ENCODE measurements at places on chromosomes 12 and 14.

DNA sequence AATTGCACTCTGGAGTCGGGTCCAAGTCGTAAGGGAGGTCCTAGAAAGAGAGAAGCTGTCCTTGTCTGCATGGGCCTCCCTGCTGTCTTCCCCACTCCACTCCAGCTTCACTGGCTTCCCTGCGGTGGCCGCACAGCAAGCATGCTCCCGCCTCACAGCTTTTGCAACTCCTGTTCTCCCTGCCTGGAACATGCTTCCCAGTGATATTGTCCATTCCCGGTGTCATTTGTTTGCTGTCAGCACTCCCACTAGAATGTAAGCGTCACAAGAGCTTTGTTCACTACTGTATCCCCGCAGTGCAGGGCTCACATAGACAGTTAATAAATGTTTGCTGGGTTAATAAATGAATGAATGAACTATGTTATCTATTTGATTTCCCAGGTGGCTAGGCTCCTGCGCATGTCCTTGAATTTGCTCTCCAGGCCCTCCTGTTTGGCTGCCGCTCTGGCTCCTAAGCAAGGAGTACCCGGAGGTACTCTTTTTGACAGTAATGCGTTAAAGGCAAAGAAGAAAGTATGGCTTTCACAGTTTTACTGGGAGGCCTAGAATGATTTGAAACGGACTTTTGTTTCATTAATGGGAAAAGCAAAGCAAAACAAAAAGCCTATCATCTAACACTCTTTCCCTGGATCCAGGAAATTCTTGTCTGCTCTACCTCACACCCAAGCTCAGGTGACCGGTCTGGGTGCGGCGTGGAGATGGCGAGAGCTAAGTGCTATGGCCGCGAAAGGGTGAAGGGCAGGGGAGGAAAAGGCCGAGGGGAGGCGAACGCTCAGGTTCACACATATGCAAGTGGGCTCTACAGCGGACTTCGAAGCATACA lies 6.2 kb upstream of the SLC7A7 start:
- DNase-seq = no peak

GRCh38 chr12:89305373-89305772 lies 46.9 kb downstream of the DUSP6 start:
- DNase-seq = no peak

- no peak for DNase-seq
Measured at GRCh38 chr12:53505555-53506449, 1.5 kb downstream of the NPFF start.

GRCh38 chr14:91388551-91388975 lies 29.1 kb downstream of the CCDC88C start:
- no peak for DNase-seq

- no peak for DNase-seq
Measured at GRCh38 chr12:104048811-104049210, 1.2 kb downstream of the GLT8D2 start.

GRCh38 chr14:86723254-86723624 lies 1193.3 kb downstream of the FLRT2 start:
- no peak for DNase-seq

DNA sequence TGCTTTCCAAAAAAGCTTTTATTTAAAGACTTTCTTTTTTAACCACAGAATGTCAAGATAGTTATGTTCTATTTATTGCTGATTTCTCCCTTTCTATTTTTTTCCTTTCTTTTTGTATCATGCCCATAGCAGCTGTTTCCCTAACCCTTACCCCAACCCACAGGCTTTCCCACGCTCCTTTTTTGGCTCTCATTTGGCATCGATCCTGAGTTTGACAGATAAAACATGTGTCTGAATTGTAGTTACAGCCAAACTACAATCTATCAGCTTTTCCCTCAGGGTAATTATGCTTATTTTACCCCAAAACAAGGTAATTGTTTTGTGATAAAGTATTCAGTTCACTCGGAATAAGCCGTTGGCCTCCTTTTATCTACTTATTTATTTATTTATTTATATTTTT lies 46.7 kb downstream of the PDE3A start:
- DNase-seq = no peak

GRCh38 chr12:64065881-64066451 lies 156.1 kb downstream of the KICS2 start:
- DNase-seq = no peak

- DNase-seq = no peak
Measured at GRCh38 chr12:118259079-118259478, 113.6 kb downstream of the TAOK3 start.

DNA sequence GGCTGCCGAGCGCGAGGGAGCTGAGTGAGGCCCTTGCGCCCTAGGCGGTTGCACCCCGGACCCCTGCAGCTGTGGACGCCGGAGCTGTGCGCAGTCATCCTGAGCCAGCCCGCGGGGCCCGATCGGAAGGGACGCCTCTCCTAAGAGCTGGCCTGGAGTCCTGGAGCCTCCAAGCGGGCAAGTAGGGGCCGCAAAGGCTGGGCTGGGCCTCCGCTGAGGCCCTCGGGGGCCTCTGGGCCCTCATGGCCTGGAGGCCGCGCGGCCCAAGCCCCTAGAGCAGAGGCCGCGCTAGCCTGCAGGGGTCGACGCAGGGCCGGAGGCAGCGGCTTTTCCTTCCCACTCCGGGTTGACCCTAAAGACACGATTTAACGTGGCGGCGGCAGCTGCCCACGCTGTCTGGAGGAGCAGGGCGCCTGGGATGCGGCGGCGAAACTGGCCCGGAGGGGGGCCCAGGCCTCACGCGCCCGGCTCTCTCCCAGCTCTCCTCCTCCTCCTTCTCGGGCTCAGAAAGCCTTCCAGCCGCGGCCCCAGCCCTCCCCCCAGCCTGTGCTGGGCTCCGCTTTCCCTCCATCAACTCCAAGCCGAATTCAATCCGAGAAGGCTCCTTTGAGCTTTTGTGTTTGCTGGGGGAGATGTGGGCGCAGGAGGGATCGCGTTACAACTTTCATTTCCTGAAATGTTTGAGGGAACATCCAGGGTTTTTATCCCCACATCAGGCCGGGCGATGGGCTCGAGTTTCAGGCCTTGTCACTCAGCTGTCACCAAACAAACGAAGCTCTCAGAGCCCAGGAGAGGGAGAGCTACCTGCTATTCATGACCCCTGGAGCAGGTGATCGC lies 11.6 kb downstream of the SIX1 start:
- DNase-seq = no peak

GRCh38 chr12:82756303-82756702 lies 69.6 kb downstream of the TMTC2 start:
- no peak for DNase-seq

DNA sequence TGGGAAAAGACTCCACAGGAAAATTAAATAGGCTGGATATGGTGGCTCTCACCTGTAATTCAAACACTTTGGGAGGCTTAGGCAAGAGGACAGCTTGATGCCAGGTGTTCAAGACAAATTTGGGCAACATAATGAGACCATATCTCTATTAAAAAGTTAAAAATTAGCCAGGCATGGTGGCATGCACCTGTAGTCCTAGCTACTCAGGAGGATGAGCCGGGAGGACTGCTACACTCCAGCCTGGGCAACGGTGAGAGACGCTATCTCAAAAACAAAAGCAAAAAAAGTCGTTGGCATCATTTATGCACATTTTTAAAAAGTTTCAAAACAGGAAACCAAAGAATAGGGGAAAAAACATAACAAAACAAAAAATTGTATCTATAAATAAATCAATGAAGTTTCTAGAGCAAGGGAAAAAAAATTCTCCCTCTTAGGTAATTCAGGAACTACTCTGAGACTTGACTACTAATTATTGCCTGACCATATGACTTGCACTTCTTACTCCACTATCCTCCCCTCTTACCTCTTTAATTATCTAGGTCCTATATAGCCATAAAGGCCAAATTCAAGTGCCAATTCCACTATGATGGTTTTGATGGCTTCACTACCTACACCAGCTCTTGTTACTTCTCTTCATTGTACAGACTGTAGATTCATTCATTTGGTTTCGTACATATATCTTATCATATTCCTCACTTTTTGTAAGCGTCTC lies 1.6 kb downstream of the METTL3 start:
- DNase-seq = no peak

DNA sequence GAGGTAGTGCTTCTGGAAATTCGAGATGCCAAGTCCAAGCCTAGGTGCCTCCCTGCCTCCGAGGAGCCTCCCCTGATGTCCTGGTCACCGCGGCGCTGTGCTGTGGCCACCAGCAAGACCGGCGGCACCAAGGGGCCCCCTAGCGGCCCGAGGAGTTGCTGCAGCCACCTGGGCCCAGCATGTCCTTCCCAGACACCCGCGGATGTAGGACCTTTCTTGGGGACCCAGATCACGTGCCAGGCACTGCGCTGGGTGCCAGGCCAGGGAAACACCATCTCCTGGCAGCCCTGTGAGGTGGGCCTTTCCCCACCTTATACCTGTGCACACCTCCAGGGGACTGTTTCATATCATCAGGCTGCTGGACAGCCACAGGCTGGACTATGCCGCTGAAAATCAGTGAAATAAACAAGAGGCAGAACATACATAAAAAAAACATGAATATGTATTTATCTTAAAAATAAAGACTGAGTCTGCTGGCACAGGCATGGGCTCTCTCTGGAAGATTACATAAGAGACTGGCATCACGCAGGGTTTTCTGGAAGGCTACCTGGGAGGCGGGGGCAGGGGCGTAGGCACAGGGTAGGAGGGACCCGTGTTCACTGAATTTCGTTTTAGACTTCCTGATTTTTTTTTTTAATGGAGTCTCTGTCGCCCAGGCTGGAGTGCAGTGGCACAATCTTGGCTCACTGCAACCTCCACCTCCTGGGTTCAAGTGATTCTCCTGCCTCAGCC lies 15.9 kb upstream of the HHIPL1 start:
- peak; percentile 45 for DNase-seq

DNA sequence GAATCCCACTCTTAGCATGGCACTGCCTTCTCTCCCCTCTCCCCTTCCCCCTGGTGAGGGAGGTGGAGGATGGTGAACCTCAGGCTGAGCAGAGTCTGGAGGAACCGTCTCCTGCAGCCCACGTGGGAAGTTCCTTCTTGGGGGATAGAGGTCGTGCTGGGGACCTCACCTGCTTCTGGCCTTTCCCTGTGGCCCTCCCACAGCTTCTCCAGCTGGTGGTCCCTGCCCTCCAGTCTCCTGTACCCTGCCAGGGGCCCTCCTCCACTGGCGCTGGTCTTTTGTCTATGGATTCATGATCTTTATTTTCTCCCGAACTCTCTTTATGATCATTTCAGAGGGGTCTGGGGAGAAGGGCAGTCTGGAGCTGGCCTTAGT lies 9.0 kb upstream of the MTA1 start:
- DNase-seq = no peak

DNA sequence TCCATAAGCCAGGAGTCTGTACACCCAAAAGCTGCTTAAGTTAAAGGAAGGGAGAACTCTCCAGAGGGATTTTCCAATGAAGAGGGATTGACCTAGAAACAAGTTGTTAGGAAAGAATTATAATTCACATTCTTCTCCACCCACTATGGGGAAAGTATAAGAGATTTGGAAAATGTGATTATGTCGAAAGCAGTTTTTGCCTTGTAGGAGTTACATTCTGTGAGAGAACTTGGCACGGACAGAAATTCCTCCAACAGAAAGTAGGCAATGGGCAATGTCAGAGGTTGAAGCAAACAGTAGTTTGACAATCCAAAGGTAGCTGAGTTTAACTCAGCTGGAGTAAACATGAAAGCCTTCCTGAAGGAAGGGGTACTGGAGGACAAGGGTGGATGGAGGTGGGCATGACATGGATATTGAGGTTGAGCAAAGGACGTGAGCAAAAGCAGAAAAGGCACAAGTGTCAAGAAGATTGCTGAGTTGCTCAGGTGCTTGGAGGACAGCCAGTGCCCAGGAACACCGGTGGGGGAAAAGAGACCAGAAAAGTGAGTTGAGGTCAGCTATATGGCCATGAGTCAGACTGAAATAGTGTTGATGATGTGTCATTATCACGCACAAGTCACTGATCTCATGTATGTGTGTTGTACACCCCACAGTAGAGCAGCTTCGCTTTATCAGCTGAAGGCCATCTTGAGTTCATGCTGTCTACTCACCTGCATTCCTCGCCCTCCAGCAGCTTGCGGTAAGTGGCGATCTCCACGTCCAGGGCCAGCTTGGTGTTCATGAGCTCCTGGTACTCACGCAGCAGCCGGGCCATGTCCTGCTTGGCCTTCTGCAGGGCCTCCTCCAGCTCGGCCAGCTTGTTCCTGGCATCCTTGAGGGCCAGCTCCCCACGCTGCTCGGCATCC lies 4.0 kb downstream of the KRT5 start:
- DNase-seq = no peak

DNA sequence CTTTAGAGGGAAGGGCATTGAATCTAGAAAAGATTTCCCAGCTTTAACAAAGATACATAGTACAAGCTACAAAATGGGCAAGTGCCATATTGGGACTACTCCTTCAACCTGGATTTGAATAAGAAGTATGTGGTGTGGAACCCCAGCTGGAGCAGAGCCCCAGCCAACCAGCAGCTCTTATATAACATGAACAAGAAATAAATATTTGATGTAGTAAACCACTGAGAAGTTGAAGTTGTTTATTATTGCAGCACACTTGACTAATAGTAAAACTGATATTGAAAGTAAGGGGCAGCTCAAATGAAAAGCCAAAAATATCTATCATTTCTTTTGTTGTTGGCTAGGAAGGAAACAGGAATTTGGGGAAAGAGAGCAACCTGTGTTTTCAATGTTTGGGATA lies 701.8 kb downstream of the TMTC2 start:
- no peak for DNase-seq

GRCh38 chr14:69424149-69424923 lies 25.8 kb downstream of the SLC39A9 start:
- no peak for DNase-seq

- DNase-seq = no peak
Measured at GRCh38 chr12:67222302-67222701, 46.9 kb upstream of the CAND1 start.

- DNase-seq = no peak
Measured at GRCh38 chr12:51421266-51421884, 3.3 kb upstream of the SLC4A8 start.

GRCh38 chr12:42129595-42130204 lies 15.0 kb downstream of the GXYLT1 start:
- DNase-seq = no peak

- DNase-seq = no peak
Measured at GRCh38 chr12:78636231-78636855, 228.2 kb upstream of the SYT1 start.

GRCh38 chr14:98924046-98924445 lies 348.0 kb downstream of the BCL11B start:
- no peak for DNase-seq

GRCh38 chr14:33545696-33546095 lies 405.2 kb downstream of the EGLN3 start:
- no peak for DNase-seq

- DNase-seq = no peak
Measured at GRCh38 chr14:96178461-96179321, 25.9 kb upstream of the BDKRB2 start.

DNA sequence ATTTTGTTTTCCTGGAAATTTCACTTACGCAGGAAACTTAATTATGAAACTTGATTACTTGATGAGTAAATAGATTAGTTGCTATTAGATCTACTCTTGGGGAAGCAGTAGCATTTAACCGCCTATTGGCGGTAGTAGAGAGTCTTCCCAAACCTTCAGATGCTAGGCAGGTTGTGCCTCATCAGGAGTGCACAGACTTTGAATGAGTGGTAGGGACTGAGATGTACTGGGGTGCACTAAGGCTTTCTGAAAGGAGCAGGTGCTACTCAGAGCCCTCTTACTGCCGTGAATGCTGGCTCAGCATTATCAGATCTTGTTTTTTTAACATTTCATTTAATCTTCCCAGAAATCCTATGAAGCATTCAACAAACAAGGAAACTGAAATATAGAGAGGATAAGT lies 7.7 kb downstream of the GATC start:
- DNase-seq = no peak

- DNase-seq = no peak
Measured at GRCh38 chr12:47850153-47851084, 30.7 kb upstream of the HDAC7 start.

All from stimulated activated CD4-positive, alpha-beta T cell treated with anti-CD3 and anti-CD28 coated beads, Interleukin-15, amount 100 ng/mL, for 1 hour (primary cell).